ENCODE measurements at places on chromosomes 4 and X. TPM values are rescaled to one million over a fixed set of nuclear protein-coding genes. Genes with fewer than 3 reads are reported as not detected.

The DDIT4L gene
- total RNA-seq, result 0.43 TPM

The ARHGAP4 gene
- 0.33 TPM for total RNA-seq

The MAGEA3 gene
- total RNA-seq, result not detected

- no peak for DNase-seq
These were observed 238.5 kb downstream of the PRDM5 start for GRCh38 chr4:120683897-120684540.

GRCh38 chrX:122579526-122579925, 604.6 kb upstream of the GRIA3 start:
- peak; percentile 55 for DNase-seq

DNA sequence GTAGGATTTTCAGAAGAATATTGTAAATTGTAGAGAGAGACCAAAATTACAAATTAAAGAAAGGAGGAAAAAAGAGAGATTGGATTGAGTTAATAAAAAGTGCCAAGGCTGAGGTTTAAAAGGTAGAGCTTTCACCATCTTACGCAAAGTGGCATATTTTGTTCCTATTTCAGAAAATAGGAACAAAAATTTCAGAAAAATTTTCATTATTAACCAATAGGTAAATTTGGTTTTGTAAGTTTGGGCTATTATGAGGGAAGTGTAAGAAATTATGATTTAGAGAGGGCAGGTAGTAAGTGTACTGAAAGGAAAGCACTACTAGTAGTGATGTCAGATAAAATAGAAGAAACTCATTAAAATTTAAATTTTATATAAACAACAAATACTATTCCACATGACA, 479.7 kb downstream of the ACTRT1 start:
- no peak for DNase-seq

- DNase-seq, result no peak
These were observed 18.9 kb upstream of the AASDH start for GRCh38 chr4:56406151-56406550.

- DNase-seq, result no peak
These were observed at the start of gene TMEM255A for GRCh38 chrX:120310861-120311726. TMEM255A (minus strand) TSS chrX:120311461; CDS start chrX:120311309, 152 bp downstream.

DNA sequence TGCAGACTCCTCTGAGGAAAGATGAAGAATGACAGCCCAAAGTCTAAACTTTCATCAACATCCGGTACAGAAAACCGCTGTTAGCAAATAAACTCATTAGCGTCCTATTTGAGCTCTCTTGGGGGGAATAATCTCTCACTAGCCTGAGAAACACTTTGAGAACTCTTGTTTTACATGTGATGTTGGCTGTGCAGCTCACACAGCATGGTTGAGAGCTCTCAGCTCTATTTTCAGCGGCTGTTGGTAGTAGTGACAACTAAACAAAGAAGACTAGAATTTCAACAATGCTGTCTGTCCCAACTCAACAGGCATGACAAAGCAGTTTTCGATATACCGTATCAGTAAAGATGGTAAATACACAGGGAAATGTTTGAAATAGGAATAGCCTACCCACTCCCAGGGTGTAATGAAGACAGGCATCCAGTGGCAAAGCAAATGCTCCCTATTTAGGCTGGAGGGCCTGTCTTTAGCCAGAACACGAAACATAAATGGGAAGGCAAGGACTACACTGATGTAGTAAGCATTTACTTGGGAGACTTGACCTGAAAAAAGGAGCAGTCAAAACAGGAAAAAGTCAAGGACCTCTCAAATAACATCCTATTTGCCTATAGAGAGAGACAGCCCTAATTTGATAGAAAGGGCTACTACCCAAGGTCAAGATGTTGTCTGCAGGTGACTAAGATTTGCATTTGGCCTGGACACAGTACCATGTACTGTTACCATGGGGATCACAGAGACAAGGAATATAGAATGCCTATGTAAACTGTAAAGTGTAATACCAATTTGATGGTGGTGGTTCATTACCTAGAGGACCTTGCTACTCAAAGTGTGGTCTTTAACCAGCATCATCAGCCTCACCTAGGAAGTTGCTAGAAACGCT, 60.4 kb downstream of the PPEF2 start:
- DNase-seq, result no peak

- no peak for DNase-seq
These were observed 705.9 kb downstream of the RAB28 start for GRCh38 chr4:12778191-12778590.

DNA sequence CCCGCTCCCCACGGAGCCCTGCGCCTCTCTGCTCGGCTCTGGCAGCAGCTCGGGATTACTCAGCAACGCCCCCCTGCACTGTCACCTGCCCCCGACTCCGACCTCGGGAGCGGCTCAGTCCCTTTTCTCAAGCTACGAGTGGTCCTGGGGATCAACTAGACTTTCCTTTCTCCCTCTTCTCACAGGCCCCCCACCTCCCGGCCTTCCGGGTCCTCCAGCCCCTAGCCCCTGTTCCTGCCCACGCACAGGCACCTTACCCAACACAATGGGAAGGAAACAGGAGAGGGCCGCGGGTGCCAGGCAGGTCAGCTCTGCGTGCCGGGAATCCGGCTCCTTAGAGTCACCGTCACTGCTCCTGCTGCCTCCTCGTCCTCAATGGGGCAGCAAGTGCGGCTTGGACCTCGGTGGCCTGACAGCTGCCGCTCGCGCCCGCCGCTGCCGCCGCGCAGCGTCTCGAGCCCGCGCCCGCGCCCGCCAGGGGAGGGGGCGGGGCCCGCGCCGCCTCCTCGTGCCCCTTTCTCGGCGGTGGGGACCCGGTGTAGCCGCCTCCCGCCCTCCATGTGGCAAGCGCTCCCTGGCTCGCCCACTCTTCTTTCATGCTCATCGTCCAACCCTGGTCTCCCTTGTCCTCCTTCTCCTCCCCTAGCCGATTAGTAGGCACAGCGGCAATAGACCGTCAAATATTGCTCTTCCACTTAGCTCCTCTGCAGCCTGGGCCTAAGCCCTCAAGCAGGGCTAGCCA, at the start of gene RAB9B:
TSS of gene RAB9B (minus strand) at position 455 of the 742 bp plus-strand sequence. CDS start 6,473 bp downstream, outside the sequence.
- no peak for DNase-seq

DNA sequence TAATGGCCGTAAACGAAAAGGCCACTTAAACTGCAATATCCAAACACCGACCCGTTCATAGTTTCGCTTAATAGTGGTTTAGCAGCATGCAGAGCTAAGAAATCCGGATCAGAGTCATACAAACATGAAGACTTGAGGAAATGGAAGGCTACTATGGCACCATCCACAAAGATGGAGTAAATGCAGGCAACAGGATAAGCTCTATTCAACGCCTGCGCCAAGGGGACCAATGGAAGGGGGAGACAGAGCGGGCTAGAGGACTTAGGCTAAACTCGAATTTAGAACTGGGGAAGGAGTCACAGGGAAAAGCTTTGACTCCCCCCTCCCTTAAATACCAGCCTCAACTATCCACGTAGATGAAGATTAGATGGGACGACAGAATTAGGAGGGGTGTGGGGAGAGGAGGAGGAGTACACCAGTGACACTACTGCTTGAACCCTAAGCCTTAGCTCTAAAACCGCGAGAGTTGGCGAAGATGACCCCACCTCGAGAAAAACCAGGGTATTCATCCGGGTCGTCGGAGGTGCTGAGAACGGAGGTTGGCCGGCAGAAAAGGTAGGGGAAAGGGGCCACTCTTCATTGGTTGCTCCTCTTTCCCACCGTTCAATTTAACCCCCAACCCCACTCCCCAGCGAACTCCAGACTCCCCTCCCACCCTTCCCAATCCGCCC, 3.5 kb downstream of the HUWE1 start:
- DNase-seq, result peak; percentile 50

- DNase-seq, result no peak
These were observed 676.6 kb downstream of the FAT4 start for GRCh38 chr4:125991398-125991797.

DNA sequence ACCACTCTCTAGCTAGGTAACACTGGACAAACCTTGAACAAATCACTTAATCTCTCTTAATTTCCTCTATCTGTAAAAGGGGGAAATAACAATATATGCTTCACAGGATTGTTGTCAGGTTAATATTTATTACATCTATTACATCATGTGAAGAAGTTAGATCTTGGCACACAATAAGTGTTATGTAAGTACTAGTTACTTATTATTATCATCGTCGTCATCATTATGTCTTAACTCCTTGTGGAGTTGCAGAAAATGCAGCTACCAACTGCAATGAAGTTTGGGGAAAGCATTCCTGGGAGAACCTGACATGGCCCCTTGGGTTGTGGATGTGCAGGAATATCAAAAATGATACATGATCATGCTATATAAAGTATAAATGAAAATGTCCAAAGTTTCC, 4.8 kb upstream of the JCHAIN start:
- DNase-seq, result no peak

DNA sequence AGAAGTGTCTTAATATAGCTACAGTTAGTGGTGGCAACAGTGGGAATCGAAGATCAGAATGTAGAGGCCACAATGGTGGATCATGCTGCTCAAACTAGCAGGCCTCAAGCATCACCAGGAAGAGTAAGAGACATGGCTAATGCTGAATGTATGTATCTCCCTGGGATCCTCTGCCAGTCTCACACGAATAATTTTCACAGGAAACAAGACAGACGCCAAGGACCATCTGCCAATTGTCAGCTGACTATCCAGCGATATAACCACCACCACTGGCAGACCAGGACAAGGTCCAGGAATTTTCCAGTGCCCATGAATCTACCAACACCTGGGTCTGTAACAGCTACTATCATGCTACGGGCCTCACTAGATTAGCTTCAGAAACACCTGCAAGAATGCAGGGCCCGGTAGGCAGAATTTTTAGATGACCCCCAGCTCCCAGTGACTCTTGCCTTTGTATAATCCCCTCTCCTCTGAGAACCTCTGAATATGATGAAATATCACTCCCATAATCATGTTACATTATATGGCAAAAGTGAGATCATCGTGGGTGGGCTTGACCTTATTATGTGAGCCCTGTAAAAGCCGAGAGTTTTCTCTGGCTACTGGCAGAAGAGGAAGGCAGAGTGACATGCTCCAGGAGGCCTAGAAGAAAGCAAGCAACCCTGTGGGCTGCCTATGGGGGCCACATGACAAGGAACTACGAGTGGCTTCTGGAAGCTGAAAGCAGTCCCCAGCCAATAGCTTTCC, 429.8 kb downstream of the BCOR start:
- DNase-seq, result no peak

DNA sequence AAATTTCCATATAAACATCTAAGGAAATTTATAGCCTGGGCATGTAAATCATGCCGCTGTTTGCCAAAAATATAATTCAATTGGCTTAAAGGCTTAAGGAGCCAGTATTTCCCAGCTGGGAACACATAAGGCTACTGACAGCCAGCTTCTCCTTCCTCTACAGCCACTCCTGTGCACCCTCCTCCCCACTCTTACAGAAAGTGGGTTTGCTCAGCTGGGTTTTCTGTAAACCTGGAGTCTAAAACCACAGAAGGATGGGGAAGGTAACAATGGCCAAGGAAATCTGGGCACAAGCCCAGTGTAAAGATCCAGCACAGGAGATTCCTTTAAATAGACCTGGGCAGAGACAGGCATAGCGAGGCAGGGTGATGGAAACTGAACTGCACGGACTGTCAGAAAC, 18.5 kb downstream of the ACSL1 start:
- no peak for DNase-seq

- DNase-seq, result no peak
These were observed 32.1 kb downstream of the RAP1GDS1 start for GRCh38 chr4:98293104-98293887.

DNA sequence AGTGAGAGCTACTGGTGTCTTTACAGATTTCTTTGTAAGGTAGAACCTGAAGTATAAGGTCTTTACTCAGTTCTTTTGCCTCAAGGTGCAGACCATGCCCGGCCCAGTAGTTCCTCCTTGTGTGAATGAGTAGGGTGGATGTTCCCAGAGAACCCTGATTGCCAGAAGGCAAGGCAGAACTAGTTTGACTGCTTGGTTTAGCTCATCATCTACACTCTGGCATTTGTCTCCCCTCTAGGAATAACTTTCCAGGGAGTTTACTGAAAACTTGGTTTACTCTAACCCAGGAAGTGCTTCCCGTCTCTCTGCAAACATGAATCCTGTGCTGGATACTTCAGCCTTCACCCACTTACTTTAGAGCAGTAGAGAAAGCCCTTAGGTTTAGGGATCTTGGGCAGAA, 29.1 kb downstream of the MCUB start:
- no peak for DNase-seq

DNA sequence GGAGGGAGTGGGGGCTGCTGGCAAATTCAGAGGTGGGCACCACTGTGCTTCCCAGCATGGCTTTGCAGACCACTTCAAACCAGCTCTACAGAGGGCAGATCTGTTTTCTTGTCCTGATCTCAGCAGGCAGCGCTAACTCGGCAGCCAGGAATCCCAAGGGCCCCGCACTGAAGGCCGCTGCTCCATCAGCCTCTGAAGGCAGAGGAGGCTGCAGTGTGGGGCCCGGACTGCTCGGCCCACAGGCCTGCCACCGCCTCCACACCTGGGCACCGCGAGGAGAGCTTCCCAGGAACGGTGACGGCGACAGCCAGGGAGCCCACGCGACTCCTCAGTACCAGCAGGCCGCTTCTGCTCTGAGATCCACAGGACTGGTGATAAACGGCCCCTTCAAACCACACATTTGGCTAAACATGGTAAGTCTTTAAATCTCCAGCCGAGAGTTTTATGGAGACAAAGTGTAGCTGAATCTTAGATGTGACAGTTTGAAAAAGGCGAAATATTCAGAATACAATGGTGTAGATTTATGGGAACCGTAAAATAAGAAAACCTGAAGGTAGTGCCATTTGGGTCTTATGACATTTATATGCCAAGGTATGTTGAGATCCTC, 23.6 kb downstream of the DCTD start:
- no peak for DNase-seq

- DNase-seq, result peak; percentile 1
These were observed 580 bp upstream of the MMGT1 start for GRCh38 chrX:135974279-135974856.

DNA sequence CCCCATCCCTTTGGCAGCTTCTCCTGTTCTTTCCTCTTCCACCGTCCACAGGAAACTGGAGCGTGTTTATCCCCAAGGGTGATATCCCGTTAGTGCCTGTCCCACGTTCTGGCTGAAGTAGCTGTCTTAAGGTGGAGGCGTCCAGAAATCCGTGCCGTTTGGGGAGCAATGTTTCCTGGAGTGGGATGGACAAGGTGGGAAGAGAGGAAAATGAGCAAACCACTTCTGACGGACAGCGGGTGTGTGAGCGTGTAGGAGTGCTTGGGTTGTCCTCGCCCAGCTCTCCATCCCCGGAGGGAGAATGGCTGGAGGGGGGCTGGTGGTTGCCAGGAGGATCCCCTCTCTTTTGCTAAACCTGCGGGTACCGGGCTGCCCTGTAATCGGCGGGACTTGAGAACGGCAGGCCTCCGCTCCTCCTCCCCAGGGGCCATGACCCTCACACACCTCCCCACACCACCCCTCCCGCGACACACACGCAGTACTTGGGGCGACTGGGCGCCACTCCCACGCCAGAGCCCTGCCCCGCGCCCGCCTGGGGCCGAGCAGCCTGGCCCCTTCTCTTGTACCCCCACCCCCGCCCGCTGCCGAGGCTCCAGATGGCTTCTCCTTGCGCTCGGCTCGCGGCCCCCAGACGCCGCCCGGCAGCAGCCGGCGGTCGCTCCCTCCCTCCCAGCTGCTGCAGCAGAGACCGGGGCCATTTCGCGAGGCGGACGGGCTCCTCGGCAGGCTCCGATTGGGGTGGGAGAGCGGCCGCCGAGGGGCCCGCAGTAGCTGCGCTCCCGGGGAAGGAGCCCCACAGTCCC, 13.9 kb upstream of the PRDM8 start:
- DNase-seq, result peak; percentile 30

Measured in HFFc6 (cell line).